ENCODE measurements at places on chromosomes 12 and 14.

DNA sequence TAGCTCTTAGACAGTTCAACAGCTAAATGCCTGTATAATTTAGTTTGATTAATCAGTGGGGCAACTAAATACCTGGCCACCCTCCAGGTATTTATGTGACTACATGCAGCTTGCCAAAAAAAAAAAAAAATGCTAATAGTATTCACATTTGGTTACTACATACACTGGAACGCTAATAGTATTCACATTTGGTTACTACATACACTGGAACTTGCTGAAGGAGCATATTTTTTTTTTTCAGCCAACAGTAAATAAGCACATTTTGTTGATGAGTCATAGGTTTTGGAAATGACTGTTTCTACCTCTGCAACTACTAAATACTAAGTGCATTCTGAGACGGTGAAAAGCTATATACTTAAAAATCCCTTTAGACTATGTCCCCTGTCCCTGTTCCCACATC is 1172.3 kb downstream of the LRFN5 start:
- no peak for DNase-seq

DNA sequence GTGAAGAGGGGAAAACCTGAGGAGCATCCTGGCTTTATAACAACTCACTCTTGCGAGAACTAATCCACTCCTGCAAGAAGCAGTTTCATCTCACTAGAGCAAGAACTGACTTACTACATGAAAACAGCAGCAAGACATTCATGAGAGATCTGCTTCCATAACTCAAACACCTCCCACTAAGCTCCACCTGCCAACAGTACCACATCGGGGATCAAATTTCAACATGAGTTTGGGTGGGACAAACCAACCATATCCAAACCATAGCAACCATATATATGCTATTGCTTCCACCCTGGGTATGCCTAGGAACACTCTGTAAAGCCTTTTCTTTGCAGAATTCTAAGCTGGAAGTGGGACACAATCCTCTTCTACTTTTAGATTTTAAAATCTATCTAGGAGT is 13.9 kb upstream of the AVPR1A start:
- no peak for DNase-seq

DNA sequence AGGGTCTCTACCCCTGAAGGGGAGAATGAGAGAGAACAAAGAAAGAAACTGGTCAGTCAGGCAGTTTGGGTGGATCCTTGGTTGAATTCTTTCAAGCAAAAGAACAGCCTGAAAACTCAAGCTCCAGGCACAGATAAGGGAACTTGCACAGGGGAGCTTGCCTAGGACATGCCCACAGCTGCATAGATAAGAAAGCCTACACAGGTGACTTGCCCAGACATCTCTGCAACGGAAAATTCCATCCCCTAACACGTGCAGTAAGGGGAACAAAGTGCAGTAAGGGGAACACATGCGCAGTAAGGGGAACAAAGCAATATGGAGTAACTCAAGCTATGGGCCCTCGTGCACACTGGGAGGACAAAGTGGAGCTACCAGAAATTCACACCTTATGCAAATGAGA is 540.1 kb upstream of the MIS18BP1 start:
- no peak for DNase-seq

- DNase-seq, result no peak
These were observed 1.6 kb upstream of the SYNDIG1L start for GRCh38 chr14:74427651-74428050.

DNA sequence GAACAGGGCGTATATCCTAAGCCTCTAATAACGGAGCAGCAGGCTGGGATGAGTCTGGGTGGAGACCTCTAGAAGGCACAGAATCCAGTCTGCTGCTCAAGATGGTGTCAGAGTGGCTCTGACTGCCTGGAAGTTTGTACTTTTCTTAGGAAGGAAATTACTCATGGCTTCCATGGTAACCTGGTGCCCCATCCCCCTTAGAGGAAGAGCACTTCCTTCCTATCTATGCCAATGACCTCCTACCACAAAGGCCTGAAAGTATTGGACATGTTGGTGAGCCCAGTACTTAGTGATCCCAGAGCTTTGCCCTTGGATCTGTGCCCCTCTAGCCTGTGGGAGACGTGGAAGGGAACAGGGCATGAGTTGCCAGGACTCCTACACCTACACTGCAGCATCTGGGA is 1.5 kb downstream of the BATF start:
- DNase-seq, result no peak

GRCh38 chr12:92452763-92453162 is 250.0 kb upstream of the PLEKHG7 start:
- DNase-seq, result no peak

- DNase-seq, result peak; percentile 95
These were observed 54.3 kb downstream of the CLMN start for GRCh38 chr14:95265106-95266094.

GRCh38 chr14:58836303-58836974 is 198.7 kb downstream of the DACT1 start:
- no peak for DNase-seq

- no peak for DNase-seq
These were observed 248.7 kb downstream of the TTC6 start for GRCh38 chr14:37843954-37844607.

DNA sequence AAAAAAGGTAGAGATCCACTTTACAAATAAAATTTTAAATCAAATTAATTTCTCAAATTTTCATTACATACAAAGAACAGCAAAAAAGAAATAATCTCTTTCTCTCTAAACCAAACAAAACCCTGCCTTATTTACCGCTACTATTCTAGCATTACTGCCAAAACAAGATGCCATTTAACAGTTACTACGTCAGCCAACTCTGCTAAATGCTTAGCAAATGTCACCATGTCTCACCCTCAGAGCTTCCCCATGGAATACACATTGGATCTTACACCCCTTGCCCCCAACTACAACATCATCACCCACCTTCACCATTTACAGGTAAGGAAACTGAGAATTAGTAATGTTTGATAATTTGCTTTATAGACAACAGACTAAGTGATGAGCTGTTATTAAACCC is 23.0 kb upstream of the NR2C1 start:
- no peak for DNase-seq

GRCh38 chr12:6313326-6313940 is 3.0 kb downstream of the PLEKHG6 start:
- DNase-seq, result no peak

DNA sequence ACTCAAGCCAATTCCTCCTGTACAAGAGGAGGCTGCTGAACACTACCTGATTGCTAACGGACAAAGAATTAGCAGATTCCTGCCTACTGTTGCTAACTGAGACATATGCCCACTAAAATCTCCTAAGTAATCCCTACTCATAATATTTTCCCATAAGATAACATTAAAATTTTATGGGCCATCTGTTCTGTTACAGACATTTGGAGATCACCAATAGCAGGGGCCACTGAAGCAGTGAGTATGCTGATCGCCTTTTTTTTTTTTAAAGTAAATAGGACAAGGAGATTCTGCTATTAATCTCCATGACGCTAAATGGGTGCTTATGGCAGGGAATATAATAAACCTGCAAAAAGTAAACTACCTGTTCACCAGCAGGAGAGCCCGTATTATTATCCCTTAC is 292.9 kb downstream of the MED13L start:
- DNase-seq, result no peak
